NCI-H774 (cell line): ENCODE measurements at places on chromosomes 5 and 9.
A peak's percentile ranks its signal among the peaks of the same experiment; 100 is the strongest.

DNA sequence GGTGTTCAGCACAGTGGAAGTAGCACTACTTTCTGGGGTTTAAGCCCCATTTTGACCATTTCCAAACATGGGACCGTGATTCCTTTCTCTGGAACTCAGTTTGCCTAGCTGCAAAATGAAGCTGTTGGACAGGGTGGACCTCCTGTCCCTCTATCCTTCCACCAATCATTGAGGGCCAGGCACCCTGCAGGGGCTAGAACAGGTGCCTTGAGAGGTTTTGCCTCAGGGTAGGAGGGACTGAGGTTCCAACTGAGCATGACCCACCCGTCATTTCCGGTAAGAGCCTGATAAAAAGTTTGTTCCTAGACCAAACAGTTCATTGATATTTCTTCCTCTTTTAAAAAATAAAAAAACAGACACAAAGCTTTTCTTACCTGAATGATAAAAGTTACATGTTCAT, 116.5 kb downstream of the MVB12B start:
- peak; percentile 77 for DNase-seq

GRCh38 chr5:23405316-23406068, 101.9 kb upstream of the PRDM9 start:
- DNase-seq, result no peak

GRCh38 chr9:114273461-114273881, 49.4 kb upstream of the ORM1 start:
- no peak for DNase-seq

DNA sequence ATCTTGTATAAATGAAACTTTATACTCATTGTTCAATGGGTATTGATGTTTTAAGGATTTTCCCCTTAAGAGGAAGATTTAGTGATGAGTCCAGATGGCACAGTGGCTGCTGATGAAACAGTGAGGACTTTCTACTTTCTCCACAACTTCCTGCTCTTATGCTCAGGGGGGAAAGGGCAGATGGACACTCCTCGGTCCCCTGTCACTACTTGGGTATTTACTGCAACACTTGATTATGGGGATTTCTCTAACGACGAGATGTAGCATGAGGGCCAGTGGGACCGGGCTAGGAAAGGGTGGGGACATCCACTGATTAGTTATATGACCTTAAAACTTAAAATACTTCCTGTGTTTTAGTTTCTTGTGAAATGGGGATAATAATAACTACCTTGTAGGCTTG, 146.1 kb upstream of the HMHB1 start:
- no peak for DNase-seq

- no peak for DNase-seq
These were observed 22.0 kb upstream of the LVRN start for GRCh38 chr5:115940080-115940810.

GRCh38 chr9:133056533-133056932, 5.2 kb upstream of the CEL start:
- DNase-seq, result no peak

DNA sequence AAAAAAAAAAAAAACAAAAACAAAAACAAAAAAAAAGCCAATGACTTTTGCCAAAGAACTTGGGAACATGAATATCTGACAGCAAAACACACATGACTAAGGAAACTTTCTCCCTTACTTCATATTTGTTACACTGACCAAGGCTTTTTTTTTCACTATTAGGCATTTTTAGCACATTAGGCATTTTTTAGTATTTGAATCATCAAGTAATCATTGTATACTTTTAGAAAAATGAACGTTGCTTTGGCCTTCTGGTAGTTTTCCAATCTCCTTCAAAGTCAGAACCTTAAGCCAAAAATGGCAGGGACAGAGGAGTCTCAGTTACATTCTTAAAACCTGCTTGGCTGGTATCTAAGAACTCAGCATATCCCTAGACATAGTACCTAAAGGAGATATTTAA, 19.3 kb downstream of the NREP start:
- DNase-seq, result no peak

GRCh38 chr5:68515514-68515913, 300.0 kb downstream of the PIK3R1 start:
- DNase-seq, result no peak

GRCh38 chr9:100477241-100477640, 4.3 kb downstream of the TMEFF1 start:
- no peak for DNase-seq

- DNase-seq, result no peak
These were observed 277.8 kb upstream of the FTMT start for GRCh38 chr5:121573721-121574382.

- DNase-seq, result no peak
These were observed 380.6 kb downstream of the ADGRV1 start for GRCh38 chr5:90939211-90939610.

- no peak for DNase-seq
These were observed 307.3 kb upstream of the IRX1 start for GRCh38 chr5:3288325-3288724.

DNA sequence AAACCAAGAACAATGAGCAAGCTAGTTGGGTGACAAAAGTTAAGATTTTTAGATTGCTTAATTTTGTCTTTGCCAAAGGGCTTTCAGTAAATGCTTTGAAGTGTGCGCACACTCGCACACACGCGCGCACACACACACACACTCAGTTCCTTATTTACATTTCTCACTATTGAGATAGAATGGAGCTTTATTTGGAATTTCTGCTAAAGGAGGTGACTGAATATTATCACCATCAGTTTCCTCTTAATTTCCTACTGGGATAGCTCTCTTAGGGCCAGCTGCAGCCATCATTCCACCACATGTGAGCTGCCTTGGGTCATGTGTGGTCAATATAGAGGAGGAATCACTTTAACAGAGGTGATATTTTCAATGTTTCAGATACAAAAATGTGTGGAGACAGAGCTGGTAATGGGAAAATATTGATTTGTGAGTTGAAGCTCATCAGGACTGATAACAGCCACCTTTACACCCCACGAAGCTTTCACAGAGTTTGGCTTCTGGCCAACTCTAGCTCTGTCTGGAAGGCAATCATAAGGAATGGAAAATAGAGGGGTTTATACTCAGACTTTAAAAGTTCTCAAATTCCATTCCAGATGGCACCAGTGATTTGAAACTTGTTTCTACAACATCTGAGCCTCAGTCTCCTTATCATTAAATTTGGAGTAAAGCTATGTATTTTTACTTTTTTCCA, 99.9 kb downstream of the MACIR start:
- DNase-seq, result no peak

- DNase-seq, result no peak
These were observed 1328.6 kb downstream of the PTPRD start for GRCh38 chr9:9284201-9284600.

DNA sequence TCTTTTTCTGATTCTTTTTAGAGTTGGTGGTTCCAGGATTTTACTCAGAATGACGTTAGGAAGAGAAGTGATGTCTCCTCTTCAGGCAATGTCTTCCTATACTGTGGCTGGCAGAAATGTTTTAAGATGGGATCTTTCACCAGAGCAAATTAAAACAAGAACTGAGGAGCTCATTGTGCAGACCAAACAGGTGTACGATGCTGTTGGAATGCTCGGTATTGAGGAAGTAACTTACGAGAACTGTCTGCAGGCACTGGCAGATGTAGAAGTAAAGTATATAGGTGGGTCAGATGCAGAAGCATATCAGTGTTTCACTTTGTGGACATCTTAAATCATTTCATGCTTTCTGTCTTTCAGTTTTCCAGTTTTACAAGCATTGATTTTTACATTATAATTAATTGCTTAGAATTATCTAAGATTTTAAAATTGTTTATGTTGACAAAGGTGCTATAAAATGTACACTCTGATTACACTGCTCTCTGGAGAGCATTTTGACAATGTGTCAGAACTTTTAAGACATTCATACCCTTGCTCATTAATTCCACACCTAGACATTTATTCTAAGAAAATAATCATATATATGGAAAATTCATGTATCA, 36.6 kb downstream of the NLN start:
- no peak for DNase-seq
